ENCODE measurements at places on chromosomes 3 and 15.

- DNase-seq: peak; percentile 57
Observed at GRCh38 chr3:124812291-124813265, 74.6 kb downstream of the ITGB5 start.

DNA sequence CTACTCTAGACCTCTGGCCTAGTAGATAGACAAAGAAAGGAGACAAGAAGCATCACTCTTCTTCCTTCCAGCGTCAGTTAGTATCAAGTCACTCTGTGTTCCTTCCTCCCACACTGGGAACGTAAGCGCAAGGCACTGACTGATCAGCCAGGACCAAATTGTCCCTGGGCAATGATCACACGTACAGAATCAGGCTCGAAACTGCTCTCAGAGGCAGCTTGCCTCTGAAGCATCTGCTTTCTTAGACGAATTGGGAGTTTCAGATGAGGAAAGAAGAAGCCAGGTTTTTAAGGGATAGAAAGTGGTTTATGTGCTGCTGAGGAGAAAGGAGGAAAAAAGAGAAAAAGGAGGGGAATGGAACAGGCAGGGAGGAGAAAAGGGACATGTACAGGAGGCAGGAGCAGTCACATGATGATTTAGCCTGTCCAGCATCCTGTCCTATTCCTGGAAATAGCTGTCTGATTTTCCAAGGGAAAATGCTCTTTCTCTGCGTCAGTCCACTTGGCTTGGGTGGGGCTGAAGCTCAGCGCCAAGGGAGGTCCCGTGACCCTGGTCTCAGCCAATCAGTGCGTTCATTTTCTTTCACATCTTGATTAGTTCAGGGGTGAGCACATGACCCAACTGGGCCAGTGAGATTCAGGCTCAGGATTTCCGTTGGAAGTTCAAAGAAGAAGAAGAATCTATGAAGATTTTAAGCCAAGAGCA, 102.0 kb upstream of the PRICKLE2 start:
- DNase-seq: no peak

- no peak for DNase-seq
Observed at GRCh38 chr15:40075298-40076044, 33.2 kb downstream of the BMF start.

- no peak for DNase-seq
Observed at GRCh38 chr3:197305854-197306253, 7.4 kb upstream of the DLG1 start.

DNA sequence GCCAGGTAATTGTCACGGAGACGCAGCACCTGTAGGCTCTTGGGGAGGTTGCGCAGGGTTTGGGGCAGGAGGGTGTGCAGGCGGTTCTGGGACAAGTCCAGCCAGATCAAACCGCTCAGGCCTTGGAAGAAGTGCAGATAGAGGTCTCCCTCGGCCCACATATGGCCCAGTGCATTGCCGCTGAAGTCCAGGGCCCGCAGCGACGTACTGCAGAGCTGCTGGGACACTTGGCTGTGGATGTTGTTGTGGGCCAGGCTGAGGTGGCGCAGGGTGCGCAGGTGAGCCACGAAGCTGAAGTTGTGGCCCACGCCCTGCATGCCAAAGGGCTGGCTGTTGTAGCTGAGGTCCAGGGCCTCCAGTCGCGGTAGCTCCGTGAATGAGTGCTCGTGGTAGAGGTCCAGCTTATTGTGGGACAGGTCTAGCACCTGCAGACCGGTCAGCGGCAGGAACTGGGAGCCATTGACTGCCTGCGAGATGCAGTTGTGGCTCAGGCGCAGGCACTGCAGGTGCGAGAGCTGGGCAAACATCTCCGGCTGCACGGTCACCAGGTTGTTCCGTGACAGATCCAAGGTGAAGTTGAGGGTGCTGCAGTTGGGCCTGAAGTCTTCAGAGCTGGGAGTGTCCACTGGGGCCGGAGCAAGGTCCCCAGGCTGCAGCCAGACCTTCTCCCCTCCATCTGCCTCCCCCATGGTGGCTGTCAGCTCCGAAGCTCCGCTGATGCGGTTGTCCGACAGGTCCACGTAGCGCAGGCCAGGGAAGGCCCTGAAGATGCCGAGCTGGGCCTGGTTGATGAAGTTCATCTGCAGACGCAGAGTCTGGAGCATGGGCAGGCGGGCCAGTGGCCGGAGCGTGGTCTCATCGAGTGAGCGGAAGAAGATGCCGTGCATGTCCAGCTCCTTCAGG, 2.9 kb downstream of the TLR9 start:
- no peak for DNase-seq

DNA sequence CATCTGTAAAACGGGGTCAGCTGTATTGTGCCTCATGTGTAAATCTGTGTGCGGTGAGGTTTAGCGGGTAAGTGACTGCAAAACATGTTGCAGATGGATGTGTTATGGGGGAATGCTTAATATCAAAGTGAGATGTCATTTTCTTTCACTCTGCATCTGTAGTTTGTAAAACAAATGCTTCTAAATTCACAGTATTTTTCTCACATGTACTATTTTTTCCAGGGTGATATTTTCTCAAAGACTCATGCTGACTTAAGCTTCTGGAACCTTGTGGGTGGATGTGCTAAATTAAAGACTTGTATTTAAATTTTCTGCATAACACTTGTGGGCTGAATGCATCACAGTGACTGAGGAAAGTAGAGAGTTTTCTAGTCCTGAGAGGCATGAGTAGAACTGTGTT, 115.2 kb upstream of the TP63 start:
- no peak for DNase-seq

- DNase-seq: no peak
Observed at GRCh38 chr15:27705056-27705455, 394.1 kb downstream of the OCA2 start.

Measured in liver (tissue), 10 donors.